Activated CD4-positive, CD25-positive, alpha-beta regulatory T cell treated with anti-CD3 and anti-CD28 coated beads, Interleukin-2, amount 50 U/mL, for 72 hours (primary cell): ENCODE measurements at places on chromosomes 5 and 9.

DNA sequence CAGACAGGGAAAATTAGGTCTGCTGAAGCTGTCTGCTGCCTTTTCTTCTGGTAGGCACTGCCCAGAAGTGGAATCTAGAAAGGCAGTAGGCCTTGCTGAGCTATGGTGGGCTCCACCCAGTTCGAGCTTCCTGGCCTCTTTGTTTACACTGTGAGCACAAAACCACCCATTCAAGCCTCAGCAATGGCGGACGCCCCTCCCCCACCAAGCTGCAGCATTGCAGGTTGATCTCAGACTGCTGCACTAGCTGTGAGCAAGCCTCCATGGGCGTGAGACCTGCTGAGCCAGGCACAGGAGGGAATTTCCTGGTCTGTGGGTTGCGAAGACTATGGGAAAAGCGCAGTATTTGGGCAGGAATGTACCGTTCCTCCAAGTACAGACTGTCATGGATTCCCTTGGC lies 18.5 kb downstream of the AGTPBP1 start:
- DNase-seq = no peak

DNA sequence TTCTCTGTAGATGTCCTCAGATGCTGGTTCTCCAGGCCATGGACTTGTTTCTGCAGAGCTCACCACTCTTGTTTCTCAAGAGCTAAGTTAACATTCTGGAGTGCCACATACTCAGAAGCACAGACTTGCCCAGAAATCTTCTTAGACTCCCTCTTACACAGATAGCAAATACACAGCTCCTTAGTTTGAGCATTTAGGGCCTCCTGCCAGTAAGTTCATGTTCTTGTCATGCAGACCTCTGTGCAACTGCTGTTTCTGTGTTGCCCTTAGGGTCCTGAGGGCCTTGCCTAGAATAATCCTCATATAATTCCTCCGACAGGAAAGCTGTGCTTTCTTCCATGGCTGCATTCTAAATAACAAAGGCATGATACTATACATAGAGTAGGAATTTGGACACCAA lies 1.3 kb upstream of the PTPDC1 start:
- no peak for DNase-seq

DNA sequence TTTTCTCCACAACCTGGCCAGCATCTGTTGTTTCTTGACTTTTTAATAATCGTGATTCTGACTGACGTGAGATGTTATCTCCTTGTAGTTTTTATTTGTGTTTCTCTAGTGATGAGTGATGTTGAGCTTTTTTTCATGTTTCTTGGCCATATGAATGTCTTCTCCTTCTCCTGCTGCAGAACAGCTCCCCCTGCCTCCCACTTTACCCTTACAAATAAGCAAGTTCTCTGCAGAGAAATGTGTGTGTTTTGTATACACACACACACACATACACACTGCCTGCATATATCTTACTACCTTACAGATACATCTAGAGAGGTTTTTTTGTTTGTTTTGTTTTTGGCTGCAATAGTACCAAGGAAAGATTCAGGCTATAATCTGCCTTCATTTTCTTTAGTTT lies 88.7 kb upstream of the PHF24 start:
- DNase-seq = no peak

- DNase-seq = no peak
Measured at GRCh38 chr5:36422952-36423351, 121.2 kb upstream of the RANBP3L start.

GRCh38 chr9:123637945-123638634 lies 282.1 kb downstream of the CRB2 start:
- no peak for DNase-seq

DNA sequence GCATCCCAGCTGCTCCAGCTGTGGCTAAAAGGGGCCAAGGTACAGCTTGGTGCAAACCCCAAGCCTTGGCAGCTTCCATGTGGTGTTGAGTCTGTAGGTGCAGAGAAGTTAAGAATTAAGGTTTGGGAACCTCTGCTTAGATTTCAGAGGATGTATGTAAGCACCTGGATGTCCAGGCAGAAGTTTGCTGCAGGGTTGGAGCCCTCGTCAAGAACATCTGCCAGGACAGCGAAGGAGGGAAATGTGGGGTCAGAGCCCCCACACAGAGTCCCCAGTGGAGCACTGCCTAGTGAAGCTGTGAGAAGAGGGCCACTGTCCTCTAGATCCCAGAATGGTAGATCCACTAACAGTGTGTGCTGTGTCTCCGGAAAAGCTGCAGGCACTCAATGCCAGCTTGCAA lies 236.2 kb upstream of the ADRA1B start:
- no peak for DNase-seq

DNA sequence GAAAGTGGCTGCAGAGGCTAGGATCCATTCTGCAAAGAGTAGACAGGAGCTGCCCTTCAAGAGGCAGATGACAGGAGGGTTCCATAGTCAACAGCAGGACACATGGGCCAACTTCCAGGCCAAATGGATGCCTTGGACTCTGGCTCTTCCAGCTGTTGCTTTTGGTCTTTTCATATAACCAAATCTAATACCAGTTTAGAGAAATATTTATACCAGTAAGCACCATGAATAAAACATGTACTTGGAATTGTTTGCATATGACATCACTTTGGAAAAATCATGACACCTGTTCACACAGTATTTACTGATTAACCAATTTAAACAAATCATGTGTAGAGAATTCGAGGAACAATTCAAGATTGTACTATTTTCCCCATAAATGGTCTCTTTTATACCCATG lies 481.3 kb downstream of the DMRT2 start:
- DNase-seq = no peak

DNA sequence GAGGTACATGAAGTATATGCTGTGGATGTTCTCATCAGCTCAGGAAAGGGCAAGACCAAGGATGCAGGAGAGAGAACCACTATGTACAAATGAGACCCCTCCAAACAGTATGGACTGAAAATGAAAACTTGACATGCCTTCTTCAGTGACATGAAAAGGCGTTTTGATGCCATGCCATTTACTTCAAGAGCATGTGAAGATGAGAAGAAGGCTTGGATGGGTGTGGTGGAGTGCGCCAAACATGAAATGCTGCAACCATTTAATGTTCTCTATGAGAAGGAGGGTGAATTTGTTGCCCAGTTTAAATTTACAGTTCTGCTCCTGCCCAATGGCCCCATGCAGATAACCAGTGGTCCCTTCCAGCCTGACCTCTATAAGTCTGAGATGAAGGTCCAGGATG lies 47.7 kb downstream of the SEMA4D start:
- DNase-seq = no peak

DNA sequence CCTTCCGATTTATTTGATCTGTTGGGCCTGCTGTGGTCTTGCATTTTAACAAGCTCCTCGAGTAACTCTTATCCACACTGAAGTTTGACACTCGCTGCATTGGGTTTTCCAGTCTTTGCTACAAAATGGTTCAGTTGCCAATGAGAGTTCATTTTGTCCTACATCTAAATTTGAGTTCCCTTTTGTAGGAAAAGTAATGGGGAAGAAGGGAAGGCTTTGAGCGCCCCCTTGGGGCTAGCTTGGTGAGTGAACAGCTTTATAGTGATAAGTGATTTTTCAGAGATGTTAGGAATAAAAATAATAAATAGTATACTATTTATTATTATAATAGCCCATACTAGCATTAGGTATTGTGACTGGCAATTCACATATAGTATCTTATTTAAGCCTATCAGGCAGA lies 89.9 kb upstream of the GNAQ start:
- peak; percentile 44 for DNase-seq

GRCh38 chr9:86034863-86035734 lies 64.3 kb downstream of the GOLM1 start:
- DNase-seq = no peak

DNA sequence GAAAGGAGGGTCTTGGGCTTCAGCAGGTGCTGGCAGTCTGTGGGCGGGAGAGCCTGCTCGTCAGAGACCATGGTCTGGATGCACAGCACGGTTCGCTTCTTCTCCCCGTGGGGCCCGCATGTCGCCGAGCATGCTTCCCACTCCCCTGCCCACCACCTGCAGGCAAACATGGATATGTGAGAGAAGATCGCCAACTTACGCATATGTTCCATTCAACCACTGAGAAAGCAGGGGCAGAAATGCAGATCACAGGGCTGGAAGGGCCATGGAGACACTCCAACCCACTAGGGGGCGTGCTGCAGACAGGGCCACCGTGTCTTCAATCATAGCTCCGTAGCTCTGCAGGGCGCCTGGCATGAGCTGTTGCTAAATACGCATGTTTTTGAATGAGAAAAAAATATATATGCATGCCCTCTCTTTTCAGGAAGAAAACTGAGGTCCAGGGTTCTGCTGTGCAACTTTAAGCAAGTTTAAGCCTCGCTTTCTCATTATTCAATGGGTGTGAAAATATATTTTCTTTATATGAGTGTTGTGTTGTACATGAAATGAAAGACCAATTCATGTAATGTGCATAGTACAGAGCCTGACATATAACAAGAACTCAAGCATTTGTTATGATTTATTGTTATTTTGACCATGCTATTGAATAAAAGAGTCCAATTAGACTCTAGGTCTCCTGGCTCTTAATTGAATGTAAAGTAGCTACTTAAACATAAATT lies 148.0 kb downstream of the TARS1 start:
- peak; percentile 36 for DNase-seq

- no peak for DNase-seq
Measured at GRCh38 chr9:110083866-110084265, 124.1 kb downstream of the C9orf152 start.

DNA sequence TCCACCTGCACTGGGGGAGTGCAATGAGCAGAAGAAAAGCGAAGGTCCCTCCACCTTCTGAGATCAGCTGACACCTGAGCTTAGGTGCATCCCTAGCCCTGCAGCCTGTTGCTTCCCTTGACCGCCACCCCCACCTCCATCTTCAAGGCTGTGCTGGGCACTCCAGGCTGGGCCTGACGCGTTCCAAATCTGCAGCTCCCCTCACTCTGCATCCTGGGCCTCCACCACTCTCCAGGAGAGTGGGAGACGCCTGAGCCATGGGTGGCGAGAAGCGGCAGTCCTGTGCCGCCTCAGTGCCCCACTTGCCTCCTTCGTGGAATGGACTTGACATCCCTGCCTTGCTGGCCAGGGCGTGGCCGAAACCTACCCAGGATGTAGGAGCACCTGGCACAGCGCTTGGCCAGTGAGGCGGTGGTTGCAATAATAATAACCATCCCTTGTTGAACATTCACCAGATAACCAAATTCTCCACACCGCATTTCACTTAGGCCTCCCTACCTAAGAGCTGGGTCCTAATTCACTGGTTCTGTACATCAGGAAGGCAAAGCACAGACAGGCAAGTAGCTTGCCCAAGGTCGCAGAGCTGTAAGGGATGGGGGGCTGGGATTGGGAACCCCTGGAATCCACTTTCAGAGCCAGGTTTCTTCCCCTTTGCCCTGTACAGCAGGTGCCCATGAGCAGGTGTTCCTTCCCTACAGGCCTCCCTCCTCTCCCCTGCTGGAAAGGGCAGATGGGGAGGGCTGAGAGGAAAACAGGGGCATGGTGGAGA lies 11.7 kb downstream of the B4GALT7 start:
- no peak for DNase-seq

DNA sequence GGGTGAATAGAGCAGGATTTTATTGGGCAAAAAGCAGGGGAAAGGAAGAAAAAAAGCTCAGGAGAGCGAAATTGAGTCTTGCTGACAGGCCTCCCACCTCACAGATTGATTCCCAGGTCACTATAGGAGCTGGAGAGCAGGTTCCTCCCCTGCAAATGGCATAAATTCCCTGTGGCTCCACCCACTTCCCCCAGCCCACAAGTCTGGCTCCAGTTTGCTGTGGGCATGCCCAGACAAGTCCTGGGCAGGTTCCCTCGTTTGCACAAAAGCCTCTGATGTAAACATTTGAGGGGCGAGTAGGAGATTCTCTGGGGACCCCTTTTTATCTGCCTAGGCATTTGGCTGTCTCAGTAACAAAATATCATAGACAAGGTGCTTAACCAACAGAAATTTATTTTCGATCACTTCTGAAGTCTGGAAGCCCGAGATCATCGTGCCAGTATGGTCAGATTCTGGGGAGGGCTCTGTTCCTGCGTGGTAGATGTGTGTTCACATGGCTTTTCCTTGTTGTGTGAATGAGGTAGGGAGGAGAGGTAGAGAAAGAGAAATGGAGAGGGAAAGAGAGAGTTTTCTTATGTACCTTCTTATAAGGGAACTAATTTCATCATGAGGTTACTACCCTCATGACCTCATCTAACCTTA lies 614.5 kb downstream of the MAT2B start:
- DNase-seq = no peak

DNA sequence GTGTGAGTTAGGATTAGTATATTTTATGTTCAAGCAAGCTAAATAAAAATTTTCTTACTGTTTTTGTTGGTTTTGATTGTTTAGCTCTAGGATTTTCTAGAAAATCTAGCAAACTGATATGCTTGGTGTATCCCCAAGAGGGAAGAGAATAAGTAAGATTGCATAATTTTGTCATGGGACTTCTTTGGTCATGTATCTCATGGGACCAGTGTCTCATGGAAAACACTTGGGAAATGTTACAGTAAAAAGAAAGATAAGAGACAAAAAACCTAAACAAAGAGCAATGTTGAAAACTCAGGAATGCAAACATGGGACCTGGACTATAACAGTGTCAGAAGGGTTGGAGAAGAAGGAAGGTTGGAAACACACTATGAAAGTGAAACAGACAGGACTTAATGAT lies 119.4 kb downstream of the TLR4 start:
- no peak for DNase-seq

- no peak for DNase-seq
Measured at GRCh38 chr9:136614372-136614922, 48.3 kb upstream of the EGFL7 start.

- no peak for DNase-seq
Measured at GRCh38 chr5:68745448-68745847, 348.4 kb upstream of the SLC30A5 start.

- DNase-seq = no peak
Measured at GRCh38 chr9:4152101-4152600, 147.7 kb downstream of the GLIS3 start.

GRCh38 chr5:151897020-151897552 lies 27.6 kb downstream of the GLRA1 start:
- no peak for DNase-seq

DNA sequence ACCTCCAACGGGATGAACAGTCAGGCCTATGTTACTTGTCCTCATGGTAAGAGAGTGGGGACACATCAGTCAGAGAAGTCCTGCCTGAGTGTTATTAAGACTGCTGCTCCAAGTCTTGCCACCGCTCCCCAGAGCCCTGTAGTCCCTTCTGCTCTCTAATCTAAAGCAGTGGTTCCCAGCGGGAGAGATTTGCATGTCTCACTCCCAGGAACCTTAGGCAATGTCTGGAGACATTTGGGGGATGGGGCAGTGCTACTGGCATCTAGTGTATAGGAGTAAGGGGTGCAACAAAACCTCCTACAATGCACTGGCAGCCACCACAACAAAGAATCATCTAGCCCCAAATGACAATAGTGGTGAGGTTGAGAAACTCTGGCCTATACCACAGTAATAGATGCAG lies 2.6 kb upstream of the SVEP1 start:
- no peak for DNase-seq
